ENCODE measurements at places on chromosomes 12 and 14.
A peak's percentile ranks its signal among the peaks of the same experiment; 100 is the strongest.

DNA sequence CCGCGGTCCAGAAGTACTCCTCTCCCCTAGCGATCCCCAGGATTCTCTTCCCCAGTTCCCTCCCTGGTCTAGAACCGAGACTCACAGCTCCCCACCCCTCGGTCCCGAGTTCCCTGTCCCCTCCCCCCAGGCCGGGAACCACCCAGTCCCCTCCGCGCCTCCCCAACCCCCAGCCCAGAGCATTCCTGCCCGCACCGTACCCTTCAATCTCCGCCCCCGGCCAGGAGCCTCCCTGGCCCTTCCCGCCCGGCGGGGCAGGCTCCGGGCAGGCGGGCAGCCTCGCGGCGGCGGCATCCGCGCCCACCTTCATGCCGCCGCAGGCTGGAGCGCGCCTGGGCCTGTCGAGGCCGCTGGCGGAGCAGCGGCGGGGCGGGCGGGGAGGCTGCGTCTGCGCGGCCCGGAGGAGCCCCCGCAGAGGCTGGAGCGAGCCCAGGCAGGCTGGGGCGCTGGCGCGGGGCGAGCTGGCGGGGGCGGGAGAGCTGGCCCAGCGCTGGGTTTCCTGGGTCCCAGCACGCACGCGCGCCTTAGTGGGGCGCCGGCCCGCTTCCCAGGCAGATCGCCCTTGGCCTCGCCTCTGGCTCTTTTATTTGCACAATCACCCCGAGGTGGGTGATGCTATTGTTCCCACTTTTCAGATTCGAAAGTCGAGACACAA is 22.2 kb upstream of the GPR132 start:
- DNase-seq, result no peak

DNA sequence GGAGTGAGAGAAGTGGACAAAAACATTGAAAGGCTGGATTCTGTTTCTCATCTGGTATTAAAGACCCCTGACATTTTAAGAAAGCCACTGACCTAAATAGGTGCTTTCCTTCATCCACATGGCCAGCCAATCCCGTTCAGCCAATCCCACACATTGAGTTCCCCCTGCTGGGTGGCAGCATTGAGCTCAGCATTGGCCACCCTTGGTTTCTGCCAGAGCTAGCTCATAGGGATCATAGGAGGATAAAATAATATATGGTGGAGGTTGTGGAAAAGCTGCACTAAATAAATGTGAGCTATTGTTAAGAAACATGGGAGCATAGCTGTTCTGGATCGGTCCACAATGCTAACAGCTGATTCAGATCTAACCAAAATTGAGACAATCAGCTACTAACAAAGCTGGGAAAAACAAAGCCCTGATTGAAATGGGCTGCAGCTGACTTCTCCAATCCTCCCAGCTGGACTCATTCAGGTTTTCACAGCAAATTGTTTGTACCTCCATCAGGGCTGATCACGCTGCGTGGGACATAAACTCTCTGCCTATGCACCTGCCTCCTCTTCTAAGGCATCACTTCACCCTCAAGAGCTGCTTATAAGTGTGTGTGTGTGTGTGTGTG is 256.5 kb downstream of the EMP1 start:
- DNase-seq, result no peak

GRCh38 chr12:111887926-111888745 is 46.1 kb downstream of the MAPKAPK5 start:
- no peak for DNase-seq

DNA sequence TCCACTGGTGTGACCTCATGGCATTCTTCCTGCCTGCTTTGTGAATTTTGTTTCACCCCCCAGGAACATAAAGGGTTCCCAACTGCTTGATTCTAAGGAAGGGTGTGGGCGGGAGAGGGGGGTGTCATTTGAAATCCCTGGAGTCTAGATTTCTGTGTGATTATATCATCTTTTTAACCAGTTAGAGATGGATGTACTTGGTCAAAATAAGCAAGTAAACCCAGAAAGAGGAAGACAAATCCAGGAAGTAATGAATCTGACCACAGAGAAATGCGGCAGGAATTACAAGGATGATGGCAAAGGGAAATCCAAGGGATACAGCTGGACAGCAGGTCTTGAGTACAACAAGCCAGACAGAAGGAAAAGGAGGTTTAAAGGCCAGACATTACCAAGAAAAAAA is 38.9 kb downstream of the DMAC2L start:
- peak; percentile 67 for DNase-seq

DNA sequence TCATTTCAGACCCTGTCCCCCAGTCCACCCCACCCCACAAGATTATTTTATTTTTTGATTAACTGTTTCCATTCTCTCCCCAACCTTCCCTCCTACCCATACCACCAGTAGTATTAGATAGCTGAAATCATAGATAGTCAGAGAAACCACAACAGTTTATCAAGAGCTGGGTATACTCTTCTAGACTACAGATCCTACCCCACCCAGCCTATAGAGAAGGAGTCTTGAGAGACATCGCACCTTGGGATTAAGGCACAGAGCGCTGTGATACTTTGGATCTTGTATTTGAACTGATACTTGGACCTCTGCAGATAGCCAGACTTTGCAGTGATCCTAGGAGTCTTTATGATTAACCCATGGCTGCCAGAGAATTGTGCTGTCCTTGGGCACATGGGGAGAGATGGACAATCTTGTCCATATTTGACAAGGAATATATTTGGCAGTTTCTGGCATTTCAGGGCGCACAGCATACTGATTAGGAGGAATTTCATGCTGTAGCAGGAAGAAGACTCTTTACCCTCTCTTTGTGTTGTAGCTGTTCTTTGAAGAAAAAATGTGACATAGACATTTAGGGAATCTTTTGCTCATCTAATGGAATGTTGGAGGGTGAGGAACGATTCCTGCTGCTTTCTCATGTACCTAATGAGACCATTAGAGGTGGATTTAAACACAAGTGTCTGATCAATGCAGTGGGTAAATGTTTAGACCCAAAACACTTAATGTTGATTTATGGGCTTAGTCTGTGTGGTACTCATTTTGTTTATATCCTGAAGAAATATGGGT is 982 bp downstream of the RBMS2 start:
- no peak for DNase-seq

- no peak for DNase-seq
These were observed 761.5 kb downstream of the GALC start for GRCh38 chr14:87231336-87232026.

DNA sequence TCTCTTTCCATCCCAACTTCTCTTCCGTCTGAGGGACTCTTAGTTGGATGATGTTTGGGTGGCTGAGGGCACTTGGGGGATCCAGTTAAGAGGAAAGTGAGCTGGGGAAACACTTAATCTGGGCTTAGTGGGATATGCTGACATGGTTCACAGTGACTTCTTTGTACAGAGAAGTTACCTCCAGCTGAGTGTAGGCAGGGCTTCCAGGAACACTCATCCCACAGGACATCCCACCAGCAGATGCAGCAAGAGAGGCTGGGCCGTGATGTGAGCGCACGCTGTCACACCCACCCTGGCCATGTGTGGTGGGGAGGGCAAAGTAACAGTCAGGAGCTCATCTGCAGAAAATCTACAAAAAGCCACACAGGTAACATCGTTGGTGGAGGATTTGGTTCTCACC is 832 bp upstream of the CACNA2D4 start:
- DNase-seq, result peak; percentile 44

GRCh38 chr12:1319212-1319611 is 275.2 kb downstream of the FBXL14 start:
- DNase-seq, result no peak

- no peak for DNase-seq
These were observed 73.2 kb downstream of the IPO8 start for GRCh38 chr12:30622509-30622908.

Data from KBM-7 (cell line).